ENCODE measurements at places on chromosomes 7 and 10.

- no peak for DNase-seq
Observed at GRCh38 chr10:1123198-1123597, 67.0 kb downstream of the WDR37 start.

DNA sequence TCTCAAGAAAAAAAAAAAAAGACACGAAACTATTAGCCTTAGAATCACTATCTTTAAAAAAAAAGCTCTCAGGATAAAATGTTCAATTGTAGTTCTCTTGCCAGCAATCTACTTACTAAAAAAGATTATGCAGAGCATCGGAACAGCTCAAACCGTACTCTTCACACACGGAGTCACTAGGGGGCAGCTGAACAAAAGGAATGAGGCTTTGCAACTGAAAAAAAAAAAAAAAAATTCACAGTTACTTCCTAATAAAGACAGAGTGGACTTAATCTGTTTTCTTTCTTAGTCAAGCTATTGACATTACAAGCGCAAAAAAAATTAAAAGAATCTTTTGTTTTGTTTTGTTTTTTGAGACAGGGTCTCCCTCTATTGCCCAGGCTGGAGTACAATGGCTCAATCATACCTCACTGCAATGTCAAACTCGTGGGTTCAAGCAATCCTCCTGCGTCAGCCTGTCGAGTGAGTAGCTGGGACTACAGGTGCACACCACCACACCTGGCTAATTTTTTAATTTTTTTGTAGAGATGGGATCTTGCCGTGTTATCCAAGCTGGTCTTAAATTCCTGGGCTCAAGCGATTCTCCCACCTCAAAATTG is 11.5 kb downstream of the PMS2 start:
- DNase-seq: peak; percentile 69

- no peak for DNase-seq
Observed at GRCh38 chr10:4361581-4361980, 464.4 kb upstream of the AKR1E2 start.

GRCh38 chr7:51243631-51244030 is 73.0 kb downstream of the COBL start:
- DNase-seq: no peak

DNA sequence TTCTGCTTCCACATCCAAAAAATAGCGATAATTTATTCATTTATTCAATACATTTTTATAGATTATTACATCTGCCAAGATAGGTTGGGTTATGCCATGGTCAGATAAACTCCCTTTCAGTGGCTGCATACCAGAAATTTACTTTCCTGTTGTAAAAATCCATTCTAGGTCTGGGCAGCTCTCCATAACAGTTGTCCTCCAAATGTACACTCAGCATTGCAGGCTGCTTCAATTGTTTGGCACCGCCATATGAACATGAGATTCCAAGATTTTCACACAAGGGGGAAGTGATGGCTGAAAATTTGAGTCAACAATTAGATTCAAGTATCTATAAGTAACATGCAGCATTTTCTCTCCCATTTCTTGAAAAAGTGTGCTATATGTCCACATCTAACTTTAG is 568.7 kb downstream of the ETV1 start:
- DNase-seq: no peak

DNA sequence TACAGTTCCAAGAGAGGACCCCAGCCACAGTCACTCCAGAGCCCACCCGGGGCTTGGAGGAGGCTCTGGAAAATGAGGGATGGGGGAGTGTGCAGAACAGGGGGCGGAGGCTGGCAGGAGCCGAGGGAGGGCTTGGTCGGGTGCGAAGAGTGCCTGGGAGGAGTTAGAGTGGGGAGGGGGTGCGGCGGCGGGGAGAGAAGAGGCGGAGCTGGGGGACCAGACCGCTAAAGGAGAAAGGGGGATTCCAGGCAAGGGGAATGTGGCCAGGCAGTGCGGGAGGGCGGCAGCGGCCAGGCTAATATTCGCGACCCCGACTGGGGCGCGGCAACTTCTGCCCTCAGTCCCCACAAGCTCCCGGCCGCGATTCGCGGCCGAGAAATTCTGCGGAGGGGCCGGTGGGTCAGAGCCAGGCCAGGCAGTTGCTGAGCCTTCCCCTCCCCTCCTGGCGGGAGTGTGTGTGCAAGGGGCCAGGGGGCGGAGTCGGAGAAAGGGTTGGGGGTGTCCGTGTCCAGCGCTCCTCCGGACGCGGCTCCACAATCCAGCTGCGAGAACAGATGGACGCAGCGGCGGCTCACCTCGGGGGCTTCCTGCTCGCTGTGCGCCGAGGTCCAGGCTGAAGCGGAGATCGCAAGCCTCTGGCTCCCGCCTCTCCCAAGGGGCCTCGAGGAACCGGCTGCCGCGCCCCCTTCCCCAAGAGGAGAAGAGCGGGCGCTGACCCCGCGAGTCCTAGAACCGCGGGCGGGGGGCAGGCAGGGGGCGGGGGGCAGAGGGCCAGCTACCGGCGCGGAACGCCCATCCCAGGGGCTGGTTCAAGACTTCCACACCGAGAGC is 612 bp upstream of the SLC18A3 start:
- no peak for DNase-seq

GRCh38 chr10:128049226-128050120 is 76.8 kb downstream of the MKI67 start:
- DNase-seq: no peak

GRCh38 chr7:36887969-36888368 is 163.7 kb upstream of the AOAH start:
- DNase-seq: no peak

GRCh38 chr10:78514459-78514858 is 480.8 kb downstream of the RPS24 start:
- no peak for DNase-seq

GRCh38 chr7:108055611-108056021 is 52.7 kb upstream of the LAMB1 start:
- no peak for DNase-seq

DNA sequence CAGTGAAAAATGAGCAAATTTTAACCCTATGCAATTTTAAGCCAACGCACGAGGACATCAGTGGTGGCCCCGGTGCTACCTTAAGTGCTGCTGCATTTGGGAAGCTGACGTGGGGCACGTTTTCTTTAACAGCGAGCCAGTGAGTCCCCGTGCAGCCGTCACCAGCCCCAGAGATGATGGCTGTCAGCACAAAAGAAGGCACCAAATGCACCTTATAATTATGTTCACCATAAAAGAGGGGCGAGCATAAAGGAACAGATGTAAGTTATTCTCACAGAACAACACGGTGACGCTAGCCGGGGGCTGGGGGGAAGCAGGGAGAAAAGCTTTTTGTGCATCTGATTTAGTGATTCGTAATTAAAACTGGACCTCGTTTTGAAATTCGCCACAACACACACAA is 260.1 kb downstream of the DNAJB6 start:
- no peak for DNase-seq

DNA sequence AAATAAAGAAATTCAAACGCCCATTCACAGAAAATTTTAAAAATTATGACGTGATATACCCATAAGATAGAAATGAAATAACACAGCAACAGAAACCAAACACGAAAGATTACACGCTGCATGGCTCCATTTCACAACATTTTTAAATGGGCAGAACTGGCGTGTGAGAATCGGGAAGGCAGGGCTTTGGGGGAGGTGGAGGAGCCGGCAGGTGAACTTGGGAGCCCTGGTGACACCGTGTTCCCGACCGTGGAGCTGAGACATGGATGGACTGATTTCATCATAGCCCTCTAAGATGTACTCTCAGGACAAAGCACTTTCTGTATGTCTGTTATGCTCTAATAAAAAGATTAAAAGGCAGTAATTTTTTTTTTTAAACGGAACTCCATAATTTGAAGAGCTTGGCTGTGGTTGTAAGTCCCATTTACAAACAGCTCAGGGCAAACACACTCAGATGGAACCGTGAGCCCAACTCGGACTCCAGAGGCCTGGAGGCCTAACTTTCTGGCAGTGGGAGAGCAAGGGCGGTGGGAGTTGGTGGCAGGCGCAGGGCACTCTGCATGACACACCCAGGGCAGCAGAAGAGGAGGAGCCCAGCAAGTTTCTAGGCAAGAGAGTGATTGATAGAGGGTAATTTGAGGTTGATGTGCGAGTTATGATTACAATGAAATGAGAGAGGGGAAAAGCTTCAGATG is 203.4 kb downstream of the MAD1L1 start:
- DNase-seq: no peak

- no peak for DNase-seq
Observed at GRCh38 chr7:66921396-66921917, 432 bp downstream of the TMEM248 start.

- DNase-seq: no peak
Observed at GRCh38 chr7:99648843-99649242, 31.0 kb downstream of the CYP3A5 start.

GRCh38 chr10:7424919-7425318 is 14.1 kb upstream of the SFMBT2 start:
- DNase-seq: no peak

DNA sequence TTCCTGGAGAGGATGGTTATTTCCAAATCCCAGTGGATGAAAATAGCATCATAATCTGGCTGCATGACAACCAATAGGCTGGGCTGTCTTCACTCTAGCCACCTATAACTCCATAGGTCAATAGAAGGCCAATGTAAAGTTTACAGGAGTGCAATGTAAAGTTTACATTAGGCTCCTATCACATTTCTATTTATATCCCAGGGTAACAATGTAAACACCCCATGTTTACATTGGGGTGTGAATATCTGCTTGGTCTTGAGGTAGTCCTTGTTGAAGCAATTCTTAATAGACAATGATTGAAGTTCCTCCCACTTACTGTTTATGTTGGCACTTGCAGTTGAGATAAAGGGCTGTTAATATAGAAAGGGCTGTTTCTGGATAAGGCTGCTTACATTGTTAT is 21.5 kb downstream of the CH25H start:
- DNase-seq: no peak

DNA sequence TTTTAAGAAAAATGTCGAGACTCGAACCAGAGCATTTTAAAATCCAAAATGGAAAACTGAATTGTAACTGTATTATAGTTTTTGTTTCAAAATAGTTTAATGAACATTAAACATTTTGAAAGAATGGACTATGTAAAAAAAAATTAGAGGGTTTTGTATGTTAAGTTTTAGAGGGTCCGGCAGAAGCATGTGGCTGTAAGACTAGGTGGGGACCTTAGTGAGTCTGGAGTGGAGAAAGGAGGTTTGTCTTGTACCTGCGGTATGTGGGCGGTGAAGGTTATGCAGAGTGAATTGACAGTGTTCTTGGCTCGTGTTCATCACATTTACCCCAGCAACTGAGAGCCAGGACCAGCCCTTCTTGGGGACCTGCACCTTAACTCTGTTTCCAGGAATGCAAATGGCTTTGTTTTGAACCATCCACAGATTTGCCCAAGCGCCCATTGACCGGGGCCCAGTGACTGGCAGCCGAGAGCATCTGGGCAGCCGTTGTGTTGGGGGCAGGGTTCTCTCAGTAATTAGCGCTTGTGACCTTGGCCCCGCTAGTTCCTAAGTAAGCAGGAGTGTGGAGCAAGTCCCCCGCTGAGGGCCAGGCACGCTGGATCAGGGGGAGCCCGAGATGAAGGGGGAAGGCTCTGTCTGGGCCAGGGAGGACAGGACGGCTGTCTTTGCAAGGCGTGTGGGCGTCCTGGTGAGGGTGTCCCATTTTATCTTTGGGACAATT is 1.4 kb upstream of the KLF6 start:
- DNase-seq: peak; percentile 80

DNA sequence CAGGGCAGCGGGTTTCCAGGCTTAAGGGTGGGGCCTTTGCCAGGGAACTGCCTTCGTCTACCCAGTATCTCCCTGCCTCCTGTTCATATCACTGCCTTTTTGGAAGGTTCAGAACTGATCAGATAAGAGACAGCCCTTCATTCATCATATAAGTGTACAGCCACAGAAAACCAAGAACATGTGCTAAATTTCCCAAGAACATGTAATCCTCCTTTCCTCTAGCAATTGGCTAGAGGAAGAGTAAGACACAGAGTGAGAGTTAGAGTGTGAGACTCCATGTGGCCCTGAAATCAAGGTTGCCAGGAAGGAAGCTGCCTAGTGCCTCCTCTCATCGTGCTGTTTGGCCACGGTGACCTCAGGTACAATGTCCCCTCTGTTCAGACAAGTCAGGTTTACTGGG is 770.9 kb downstream of the TNS3 start:
- DNase-seq: no peak

DNA sequence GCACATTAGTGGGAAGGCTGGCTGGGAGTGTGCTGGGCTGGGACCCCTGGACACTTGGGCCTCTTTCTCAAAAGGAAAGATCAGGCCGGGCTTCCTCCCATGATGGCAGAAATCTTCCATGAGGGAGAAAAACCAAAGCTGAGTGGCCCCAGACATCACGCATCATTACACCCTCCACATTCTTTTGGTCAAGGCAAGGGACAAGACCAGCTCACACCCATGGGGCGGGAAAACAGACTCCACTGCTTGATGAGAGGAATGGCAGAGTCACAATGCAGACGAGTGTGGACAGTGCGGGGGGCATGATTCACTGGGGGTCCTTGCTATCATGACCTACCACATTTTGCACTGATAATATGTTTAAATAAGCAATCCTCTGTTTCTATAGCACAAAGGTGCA is 73.3 kb downstream of the CREB3L2 start:
- DNase-seq: no peak

DNA sequence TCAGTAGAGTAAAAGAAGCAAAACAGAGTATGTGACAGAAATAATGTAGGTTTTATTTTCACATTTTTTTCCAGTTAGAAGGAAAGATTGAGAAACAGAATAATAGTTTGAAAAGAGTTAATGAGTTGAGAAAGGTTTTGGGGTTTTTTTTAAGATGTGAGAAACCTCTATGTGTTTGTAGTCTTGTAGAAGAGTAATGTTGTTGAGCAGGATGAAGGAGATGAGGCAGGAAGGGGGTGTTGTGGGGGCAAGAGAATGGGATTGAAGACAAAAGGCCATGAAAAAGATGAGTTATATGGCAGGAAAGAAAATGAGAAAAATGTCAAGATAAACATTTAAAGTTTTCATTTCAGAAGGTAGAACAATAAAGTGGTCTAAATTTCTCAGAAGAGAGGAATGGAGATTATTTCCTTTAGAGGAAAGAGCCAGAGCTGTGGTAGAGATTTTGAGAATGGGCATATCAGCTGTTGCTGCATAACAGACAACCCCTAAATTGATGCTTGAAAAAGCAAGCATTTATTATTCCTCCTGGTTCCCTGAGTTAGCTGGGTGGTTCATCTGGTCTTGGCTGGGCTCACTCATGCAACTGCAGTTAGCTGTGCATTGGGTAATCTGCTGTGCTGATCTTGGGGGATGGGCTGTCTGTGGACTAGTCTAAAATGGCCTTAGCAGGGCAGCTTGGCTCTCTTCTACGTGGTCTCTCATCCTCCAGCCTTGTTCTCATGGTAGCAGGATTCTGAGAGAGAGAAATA is 27.1 kb downstream of the PCGF5 start:
- DNase-seq: no peak

DNA sequence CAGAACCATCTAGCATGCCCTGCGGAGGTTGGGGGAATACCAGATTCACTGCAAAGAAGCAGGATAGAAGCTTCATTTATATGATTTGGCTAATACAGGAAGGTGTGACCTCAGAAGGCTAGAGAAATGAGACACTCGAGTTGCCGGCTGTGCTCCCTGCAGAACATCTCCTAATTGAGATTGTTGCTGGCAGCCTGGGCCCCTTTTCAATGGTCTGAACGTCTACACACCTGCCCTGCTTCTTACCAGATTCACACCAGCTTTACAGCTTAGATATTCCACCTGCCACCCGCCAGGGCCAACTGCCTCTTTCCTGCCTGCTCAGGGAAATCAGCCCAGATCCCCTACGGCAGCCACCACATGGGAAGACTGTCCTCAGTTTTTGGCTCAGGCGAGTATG is 475.3 kb upstream of the AUTS2 start:
- DNase-seq: no peak

Measured in HT1080 (cell line).